ENCODE measurements at places on chromosomes 7 and 10.

GRCh38 chr7:33550979-33551378 lies 354.4 kb upstream of the BMPER start:
- DNase-seq, result no peak

DNA sequence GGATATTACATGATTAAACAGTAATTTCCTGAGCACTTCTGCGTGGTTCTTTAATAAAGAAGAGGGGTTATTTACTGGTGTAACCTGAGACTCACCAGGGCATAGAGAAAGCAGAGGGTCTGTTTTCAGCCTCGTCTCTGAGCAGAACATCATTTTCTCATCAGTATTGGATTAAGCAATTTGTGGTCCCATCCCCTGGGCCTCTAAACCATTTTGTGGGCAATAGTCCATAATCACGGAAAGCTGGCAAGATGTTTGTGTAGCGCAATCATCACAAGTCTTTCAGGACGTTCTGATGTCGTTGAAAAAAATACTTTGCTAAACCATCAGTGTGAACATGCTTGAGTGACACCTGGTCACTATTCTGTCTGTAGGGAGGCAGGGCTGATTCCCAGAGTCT lies 37.1 kb upstream of the SEC61G start:
- DNase-seq, result no peak

DNA sequence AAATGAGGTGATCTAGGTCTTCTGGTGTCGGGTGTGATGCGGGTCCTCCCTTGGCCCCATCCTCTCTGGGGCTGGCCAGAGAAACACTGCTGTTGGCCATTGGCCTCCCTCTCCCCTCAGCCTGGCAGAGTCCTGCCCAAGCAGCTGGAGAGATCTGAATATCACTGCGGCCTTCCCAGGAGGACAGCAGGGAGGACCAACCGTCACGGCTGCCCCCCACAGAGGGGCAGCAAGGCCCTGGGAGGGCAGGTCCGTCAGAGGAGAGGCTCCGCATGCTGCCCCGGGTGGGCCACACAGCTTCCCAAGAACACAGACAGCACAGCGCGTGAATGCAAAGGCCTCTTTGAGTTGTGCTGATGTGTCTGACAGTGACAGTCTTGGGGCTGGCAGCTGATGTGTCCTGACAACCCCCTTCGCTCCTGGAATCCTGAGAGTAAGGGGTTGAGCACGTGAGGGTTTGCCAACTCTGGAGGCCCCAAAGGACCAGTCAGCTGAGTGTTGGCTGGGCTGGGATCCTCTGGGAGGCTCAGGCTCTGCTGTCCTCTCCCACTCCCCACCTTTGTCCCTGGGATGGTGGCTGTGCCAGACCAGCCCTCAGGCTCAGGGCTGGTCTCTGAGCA lies 132.5 kb upstream of the UNC5B start:
- DNase-seq, result no peak

GRCh38 chr10:14820775-14821154 lies 17.1 kb downstream of the CDNF start:
- no peak for DNase-seq

GRCh38 chr10:118564652-118565051 lies 30.8 kb downstream of the PRLHR start:
- DNase-seq, result no peak

- no peak for DNase-seq
These were observed 195.1 kb upstream of the AUTS2 start for GRCh38 chr7:69403169-69403568.

DNA sequence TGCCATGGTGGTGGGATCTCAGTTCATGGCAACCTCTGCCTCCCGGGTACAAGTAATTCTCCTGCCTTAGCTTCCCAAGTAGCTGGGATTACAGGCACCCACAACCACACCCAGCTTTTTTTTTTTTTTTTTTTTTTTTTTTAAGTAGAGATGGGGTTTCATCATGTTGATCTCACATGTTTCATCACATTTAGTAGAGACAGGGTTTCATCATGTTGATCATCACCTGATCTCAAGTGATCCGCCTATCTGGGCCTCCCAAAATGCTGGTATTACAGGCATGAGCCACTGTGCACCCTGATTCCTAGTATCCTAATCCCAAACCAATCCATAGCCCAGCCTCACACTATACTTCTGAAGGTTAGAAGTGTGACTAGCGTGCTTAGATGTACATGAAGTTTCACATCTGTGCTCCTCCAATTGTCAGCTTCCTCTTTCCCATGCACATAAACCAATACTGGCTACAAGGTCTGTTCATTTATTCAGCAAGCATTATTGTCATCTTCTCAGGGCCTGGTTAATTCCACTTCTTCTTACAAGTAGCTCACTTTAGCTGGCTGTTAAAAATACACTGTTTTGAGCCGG lies 6.8 kb upstream of the NAT16 start:
- DNase-seq, result no peak

GRCh38 chr10:51878695-51879094 lies 179.3 kb upstream of the CSTF2T start:
- DNase-seq, result no peak

DNA sequence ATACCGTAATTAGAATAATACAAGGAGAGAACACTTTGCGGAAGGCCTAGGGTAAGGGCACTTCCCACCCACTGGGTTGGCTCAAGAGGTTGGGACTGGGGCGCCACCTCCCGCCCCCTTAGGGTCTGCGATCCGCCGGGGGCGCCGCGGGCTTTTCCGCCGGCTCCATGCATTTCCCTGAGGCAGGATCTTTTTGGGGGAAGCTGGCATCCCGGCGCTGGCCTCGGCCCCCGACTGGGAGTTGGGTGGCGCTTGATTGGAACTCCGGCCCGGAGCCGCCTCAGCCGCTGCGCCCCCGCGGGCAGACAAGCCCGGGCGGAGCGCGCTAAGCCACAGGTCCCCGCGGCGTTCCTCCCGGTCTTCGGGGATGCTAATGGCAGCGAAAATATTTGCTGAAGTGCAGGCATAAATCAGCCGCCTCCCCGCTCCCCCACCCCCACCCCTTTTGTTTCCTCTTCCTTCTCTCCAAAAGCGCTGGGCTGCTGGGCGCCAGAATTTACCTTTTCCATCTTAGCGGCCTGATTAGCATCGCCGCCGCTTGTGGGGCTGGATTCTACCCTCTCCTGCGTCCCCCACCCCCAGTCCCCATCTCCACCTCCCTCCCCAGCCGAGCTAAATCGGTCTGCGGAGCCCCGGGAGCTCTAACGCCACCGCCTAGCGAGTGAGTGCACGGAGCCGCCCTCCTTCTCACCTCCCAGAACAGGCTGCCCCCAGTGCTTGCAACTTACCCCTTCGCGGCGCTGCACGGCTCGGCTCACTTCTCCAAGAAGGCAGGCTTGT lies 5.1 kb downstream of the UNC5B start:
- no peak for DNase-seq

DNA sequence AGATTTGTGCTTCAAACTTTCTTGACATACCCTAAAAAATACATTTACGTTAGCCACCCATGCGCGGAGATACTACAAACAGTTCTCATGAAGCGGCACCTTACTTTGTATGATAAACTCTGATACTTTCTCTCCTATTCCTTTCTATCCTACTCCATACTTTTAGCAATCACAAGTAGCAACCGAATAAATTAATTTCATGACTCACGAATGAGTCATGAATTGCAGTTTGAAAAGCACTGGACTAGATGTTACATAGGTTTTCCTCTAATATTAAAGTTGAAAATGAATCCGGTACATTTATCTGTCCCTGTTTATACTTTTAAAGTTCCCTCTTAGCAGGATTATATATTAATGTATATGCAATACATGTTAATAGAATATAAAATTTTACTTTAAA lies 67.6 kb downstream of the CUBN start:
- DNase-seq, result peak; percentile 9

- no peak for DNase-seq
These were observed 83.3 kb downstream of the PAX2 start for GRCh38 chr10:100828738-100829096.

DNA sequence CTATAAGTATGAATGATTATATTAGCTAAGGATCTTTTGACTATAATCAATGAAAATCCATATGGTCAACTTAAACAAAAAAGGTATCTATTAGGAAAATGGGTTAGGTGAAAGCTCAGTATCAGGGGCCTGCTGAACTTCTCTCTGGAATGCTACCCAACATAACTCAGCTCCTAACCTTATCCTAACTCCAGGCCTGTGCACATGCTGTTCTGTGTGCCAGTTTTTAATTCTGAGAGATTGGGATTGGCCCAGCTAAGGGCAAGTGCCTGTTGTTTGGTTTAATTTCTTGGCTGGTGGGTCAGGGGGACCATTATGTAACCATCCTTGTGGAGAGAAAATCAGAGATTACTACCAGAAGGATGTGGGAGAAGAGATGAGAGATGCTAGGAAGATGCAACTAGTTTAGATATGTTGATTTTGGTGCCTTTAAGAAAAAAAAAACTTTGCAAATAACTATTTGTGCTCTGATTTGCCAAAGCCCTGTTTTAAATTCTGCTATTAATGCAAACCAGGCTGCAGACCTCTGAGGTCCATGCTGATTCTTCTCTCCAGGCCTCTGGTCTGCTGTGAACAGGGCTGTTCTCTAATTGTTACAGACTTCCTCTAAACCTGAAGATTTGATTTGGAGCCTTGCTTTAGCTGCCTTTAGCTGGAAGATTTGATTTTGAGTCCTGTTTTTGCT lies 23.9 kb upstream of the HDAC9 start:
- DNase-seq, result no peak

- DNase-seq, result no peak
These were observed 109.0 kb downstream of the LHPP start for GRCh38 chr10:124570646-124571045.

- no peak for DNase-seq
These were observed 227.9 kb downstream of the TCF7L2 start for GRCh38 chr10:113177936-113178335.

DNA sequence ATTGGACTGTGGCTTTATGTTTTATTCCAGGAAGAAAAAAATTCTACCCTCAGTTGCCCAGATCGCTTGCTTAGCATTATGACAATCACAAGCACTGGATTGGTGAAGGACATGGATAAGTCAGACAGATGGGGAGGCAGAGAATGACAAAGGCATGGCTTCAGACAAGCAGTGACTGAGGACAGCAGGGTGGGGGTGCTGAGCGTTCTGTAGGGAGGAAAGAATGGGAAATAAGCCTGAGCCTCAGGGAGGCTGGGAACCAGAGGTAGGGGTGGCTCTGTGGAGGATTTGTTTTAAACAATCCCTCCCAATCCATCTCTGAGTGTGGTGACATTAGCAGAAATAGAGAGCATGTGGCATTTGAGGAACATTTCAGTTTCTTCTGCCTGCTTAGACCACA lies 896.9 kb downstream of the CCSER2 start:
- DNase-seq, result no peak

DNA sequence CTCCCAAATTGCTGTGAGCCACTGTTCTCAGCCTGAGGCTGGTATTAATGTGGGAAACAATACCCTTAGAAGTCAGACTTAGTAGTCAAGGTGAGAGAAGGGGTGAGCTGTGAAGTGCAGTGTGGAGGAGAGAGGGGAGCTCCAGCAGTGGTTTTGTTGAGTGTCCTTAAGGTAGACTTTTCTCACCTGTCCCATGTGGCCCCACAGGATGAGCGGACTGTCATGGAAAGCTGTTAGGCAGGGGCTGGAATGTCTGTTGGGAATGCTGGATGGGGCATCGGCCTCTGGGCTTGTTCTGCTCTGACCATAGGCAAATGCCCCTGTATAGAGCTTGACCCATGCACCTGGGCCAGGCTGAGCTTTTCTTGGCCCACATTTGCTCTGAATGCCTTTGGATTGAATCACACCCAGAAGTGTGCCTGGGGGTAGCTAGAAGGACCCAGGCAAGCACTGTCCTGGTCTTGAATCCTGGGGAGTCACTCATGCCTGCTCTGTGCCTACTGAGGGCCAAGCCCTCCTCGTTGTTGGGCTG lies 36.3 kb upstream of the SH2D4B start:
- DNase-seq, result no peak

- DNase-seq, result no peak
These were observed 315.2 kb upstream of the ZNF32 start for GRCh38 chr10:43963793-43964425.

DNA sequence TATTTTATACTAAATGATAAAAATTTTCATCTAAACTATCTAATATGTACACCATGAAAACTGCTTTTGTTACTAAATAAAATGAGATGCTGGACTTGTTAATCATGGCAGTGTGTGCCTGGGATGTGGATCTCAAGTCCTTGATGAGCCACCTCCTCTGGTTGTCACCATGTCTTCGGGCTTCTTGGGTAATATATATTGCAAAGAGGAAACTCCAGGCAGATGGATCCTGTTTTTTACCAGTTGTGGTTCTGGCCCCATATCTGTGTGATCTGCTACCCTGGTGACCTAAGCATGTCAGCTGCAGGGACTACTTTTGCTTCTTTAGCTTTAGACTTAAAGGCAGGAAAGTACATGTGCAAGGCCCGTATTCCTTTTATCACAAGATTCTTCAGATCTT lies 46.2 kb downstream of the TMEM60 start:
- no peak for DNase-seq

DNA sequence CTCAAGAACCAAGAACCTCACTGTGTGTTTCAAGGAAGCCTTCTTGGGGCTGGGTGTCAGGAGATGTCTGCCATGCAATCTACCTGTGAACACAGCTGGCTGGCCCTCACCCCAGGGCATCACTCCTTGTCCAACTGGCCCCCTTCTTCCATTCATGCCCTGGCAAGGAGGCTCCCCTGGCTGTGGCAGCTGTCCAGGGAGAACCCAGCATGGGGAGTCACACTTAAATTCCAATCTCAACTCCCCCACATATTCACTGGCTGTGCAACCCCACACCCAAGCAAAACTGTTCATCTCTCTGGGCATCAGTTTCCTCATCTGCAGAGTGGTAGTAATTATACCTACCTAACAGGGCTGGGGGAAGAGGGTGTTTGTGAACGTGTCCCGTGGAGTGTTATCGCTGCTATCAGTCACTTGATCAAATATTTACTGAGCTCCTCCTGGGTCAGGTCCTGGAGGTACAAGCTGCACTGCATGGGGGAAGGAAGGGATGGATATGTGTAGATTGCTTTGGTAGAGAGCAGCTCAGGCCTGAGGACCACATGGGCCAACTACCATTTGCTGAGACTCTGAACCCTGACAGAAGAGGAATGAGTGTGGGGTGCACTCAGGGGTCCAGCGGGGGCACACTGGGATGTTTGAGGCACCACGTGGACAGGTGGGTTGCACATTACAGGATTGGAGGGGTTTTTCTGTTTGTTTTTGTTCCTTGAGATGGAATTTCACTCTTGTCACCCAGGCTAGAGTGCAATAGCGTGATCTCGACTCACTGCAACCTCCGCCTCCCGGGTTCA lies 2.1 kb upstream of the GPRIN2 start:
- DNase-seq, result no peak

DNA sequence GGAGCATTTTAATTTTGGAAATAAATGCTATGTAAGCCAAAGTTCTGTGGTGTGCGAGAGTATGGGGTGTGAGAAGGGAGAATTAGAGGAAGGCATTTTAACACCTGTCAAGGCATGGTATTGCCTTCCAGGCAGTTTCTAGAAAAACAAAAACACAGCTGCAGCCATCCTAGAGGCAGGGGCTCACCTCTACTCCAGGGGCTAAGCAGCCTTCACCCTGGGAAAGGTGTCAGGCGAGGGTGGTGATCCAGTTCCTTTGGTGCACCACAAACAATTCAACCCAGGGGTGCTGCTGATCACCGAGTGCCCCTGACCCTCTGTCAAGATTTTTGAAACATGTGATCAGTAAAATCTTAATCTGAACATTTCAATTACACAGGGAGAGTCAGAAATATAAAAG lies 59.2 kb upstream of the GPR26 start:
- DNase-seq, result no peak

GRCh38 chr7:68216051-68216450 lies 1219.4 kb downstream of the TYW1 start:
- DNase-seq, result no peak
